ENCODE measurements at places on chromosomes 3 and 15. TPM values are rescaled to one million over a fixed set of nuclear protein-coding genes. Genes with fewer than 3 reads are reported as not detected.

Gene C3orf20
- total RNA-seq = not detected

Gene PIGZ
- 3.1 TPM for total RNA-seq

Gene LRTM1
- 0.16 TPM for total RNA-seq

Gene SKIC8
- 56.8 TPM for total RNA-seq

Gene SNTN
- total RNA-seq = not detected

Gene C3orf22
- total RNA-seq = not detected

Gene MYO5C
- 0.31 TPM for total RNA-seq

- DNase-seq = no peak
Observed at GRCh38 chr15:77040673-77041072, 30.2 kb downstream of the TSPAN3 start.

DNA sequence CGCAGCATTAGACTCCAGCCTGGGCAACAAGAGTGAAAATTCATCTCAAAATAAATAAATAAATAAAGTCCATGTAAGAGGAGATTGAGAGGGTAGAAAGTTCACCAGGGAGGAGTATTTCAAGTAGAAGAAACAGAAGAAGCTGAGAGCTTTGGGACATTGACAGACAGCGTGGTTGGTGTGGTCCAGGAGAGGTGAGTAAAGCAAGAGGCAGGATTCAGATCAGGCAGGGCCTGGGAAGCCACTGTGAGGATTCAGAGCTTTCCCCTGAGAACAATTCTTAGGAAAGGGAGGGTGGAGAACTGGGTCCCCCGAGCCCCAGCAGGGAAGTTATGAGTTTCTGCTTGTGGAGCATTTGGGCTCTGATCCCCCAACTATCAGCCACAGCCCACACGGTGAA lies 54.2 kb upstream of the AMOTL2 start:
- peak; percentile 39 for DNase-seq

DNA sequence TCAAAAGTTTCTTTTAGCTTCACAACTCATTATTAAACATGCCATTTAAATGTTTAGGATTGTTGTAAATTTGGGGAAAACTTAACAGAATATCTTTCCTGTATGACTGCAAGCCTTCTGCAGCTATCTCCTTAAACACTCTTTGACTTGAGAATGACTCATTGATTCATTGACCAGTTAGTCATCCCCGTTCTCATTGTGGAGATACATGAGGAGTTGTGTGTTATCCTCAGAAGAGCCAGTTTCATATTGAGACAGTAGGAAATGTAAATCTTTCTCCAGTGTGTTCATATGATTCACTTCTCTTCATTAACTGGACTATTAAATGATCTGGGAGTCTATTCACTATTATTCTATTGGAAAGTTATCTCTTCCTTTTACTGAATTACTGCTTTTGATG lies 83.0 kb downstream of the CRYGS start:
- no peak for DNase-seq

- peak; percentile 59 for DNase-seq
Observed at GRCh38 chr3:28317438-28318022, 31.0 kb upstream of the ZCWPW2 start.

DNA sequence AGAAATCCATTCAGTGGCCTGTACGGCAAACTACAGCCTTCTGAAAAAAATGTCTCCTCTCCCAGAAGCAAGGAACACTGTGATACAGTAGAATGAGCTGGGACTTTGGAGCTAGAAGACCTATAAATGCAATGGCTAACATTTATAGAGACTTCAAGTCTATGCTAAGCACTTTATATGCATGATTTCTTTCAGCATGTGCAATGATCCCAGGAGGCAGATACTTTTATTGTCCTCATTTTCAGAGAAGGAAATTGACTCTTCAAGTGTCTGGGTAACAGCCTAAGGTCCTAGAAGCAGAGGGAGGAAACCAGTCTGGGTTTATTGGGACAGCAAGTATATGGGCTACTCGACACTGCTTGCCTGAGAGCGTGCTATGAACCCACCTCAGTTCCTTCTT lies 140.9 kb downstream of the ALDH1A2 start:
- DNase-seq = no peak

DNA sequence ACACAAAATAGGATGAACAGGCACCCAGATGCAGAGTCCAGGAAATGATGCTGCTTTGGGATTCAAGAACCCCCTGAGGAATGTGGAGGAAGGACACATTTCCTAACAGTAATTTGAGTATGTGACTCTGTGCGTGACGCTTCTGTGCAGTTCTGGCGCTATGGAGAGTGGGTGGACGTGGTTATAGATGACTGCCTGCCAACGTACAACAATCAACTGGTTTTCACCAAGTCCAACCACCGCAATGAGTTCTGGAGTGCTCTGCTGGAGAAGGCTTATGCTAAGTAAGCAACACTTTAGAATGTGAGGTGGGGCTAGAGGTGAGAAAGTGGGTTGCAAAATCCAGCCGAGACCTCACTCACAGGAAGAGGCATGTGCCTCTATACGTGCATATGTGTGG lies 28.3 kb downstream of the CAPN3 start:
- DNase-seq = no peak

- no peak for DNase-seq
Observed at GRCh38 chr3:193489949-193490348, 64.7 kb downstream of the ATP13A4 start.

- no peak for DNase-seq
Observed at GRCh38 chr3:140365872-140366697, 311.8 kb upstream of the TRIM42 start.

GRCh38 chr3:14319654-14320182 lies 82.7 kb upstream of the SLC6A6 start:
- DNase-seq = peak; percentile 34

DNA sequence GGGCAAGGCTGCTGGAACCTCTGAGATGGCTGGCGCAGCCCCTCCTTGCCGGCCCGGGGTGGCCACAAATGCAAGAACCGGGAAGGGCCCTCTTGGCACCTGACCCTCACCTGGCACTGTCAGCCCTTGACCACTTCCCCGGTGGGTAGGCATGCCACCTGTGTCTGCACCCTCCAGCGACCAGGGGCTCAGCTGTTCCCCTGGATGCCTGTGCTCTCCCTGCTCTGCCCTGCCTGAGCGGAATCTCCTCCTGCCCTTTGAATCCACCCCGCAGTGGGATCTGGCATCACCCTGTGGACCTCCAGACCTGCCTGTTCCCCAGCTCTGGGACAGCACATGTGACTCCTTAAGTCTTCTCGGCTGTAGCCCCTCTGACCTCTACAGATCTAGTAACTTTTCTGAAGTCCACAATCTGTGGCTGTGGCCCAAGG lies 26.1 kb upstream of the FGD5 start:
- peak; percentile 4 for DNase-seq

DNA sequence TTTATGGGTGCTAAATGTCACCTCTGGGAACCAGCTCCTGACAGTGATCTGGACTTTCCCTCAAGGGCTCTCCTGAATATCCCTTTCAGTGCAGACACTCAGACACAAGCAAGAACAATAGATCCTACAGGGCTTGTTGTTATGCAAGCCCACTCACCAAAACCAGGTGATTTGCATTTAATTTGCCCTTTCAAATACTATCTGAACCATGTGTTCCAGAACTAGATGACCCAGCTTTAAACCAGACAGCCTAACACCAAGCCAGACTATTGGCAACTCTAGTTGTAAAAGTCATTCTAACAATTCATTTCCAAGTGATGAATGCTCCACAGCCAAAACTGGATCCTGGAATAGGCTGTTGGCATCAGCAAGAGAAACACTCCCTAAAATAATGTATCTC lies 5.6 kb upstream of the ATP8B4 start:
- no peak for DNase-seq

DNA sequence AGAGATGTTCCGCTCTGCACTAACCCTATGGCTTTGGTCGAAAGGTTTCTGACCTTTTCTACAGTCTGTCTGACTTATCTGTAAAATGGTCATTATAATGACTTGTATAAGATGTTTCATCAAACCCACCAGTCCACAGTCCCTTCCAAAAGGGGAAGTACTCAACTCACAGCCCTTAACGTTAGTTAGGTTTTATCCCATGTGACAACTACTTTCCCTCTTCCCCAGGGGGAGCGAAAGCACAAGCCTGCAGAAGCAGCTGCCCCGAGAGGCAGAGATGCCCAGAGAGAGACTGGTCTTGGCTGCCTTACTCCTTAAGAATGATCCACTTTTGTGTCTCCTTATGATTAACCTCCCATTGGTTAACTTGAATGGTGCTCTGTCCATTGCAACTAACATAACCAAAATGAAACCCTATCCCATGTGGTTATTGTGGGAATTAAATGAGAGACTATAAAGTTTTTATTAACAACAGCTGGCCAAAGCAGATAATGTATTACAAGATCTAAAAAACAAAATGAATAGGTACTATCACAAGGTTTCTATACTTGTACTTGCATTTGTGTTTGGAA lies 6.4 kb downstream of the ASTE1 start:
- peak; percentile 67 for DNase-seq

DNA sequence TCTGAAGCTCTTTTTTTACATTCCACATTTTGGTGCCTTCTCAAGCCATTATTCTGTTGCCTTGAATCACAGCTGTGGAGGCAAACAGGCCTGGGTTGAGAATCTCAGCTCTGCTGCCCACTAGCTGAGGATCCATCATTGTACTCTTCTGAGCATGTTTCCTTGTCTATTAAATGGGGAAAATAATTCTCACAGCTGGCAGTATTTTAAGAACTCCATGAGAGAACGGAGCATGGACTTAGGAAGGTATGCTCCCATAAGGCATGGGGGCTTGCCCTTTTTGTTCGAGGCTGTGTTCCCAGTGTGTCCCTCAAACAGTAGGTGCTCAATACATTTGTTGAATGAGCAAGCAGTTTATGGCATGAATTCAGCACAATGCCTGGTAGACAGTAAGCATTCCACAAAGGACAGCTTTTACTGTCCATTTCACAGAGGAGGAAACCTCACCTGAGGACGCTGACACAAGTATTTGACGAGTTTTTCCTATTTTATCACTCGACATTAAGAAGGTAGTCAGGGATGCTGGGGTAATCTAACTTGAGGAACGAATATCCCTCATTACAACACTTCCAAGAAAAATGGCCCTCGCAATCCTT lies 2.1 kb upstream of the PTPRG start:
- peak; percentile 18 for DNase-seq

DNA sequence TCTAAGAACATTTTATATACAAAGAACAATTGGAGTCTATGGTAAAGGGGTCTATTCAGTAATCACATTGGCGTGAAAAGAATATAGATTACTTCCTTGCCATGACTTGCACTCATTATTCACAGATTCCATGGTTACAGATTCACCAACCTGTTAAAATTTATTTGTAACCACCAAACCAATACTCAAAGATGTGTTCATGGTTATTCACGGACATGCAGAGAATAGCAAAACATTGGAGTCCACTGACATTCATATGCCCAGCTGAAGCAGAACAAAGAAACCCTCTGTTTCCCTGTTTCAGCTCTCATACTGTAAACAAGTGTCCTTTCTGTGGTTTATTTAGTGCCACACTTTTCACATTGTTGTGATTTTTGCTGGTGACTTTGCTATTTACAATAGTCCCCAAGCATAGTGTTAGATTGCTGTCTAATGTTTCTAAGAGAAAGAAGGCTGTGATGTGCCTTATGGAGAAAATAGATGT lies 185.8 kb upstream of the TTC14 start:
- DNase-seq = peak; percentile 51

- no peak for DNase-seq
Observed at GRCh38 chr3:145899241-145899640, 261.7 kb downstream of the PLOD2 start.

- no peak for DNase-seq
Observed at GRCh38 chr15:82995938-82996337, 9.9 kb downstream of the RAMAC start.

DNA sequence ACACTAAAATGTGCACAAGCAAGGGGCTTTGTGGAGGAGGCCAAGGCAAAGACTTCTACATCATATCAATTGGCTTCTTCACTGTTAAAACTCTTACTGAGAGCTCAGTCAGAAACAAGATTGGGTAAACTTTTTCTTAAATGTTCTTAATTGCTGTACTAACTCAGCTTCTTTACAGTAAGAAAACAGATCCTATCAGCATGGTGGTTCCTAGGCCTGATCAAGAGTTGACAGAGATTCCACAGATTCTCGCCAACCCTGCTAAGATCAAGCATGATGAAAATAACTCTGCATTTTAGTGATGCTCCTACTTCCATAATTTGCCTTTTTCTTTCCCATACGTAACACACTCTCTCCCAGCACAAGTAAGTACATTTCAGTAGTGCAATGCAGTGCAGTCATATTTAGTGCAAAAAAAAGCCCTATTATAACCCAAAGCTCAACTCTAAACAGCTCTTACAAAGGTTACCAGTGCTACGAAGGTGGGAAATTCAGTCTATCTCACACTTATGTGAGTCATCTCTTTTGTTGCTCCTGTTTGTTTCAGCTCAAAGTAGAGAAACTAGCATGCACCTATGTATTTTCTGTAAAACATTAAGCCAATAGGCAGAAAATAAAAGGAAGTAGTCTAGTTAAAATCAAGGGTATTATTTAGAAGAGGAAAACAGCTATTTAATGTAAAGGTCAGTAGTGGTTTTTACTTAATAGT lies 29.9 kb downstream of the TIGIT start:
- DNase-seq = no peak

- DNase-seq = peak; percentile 61
Observed at GRCh38 chr3:126751611-126752302, 47.7 kb downstream of the CHCHD6 start.

DNA sequence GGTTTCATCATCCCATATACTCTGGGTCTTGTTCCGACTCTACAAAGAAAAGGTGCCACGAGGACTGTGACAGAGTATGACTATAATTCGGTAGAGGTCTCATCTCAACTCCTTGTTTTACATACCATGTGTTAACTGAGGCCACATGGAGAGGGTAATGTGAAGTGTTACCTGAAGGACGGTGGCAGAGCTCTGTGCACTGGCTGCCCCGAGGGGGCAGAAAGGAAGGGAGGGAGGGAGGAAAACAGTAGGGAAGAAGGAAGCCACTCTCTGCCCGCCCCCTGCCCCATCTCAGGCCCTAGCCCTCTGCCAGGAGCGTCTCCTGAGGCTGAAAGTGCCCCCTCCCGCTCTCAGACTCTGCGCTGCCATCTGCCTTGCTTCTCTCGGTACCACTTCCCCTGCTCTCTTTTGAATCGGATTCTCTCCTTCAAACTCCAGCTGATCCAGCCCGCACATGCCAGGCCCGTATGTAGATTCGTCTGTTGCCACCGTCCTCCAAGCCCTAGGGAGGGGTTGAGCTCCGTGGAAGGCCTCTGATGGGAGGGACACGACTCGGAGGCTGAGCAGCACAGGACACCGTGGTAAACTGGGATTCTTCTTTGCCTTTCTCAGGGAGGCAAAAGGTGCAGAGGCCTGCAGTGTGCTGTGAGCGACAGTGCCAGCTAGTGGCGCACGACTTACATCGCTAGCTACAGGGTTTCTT lies 70.5 kb upstream of the ATP10A start:
- DNase-seq = peak; percentile 75

- DNase-seq = no peak
Observed at GRCh38 chr3:9185701-9186100, 63.7 kb downstream of the SRGAP3 start.
